ENCODE measurements at places on chromosomes 5 and 9.

DNA sequence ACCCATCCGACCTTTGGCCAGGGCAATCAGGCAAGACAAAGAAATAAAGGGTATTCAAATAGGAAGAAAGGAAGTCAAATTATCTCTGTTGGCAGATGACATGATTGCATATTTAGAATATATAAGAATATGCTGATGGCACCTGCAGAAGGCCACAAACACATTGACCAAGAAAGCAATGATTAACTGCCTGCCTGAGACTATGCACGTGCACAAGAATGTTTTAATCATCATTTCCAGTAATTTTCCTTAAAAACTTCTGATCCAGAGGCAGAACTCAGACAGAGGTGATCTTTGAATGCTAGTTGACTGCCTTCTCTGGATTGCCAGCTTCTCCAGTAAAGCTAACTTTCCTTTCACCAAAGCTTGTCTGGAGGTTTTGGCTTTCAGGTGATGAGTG, 260.2 kb downstream of the DTWD2 start:
- DNase-seq, result no peak

DNA sequence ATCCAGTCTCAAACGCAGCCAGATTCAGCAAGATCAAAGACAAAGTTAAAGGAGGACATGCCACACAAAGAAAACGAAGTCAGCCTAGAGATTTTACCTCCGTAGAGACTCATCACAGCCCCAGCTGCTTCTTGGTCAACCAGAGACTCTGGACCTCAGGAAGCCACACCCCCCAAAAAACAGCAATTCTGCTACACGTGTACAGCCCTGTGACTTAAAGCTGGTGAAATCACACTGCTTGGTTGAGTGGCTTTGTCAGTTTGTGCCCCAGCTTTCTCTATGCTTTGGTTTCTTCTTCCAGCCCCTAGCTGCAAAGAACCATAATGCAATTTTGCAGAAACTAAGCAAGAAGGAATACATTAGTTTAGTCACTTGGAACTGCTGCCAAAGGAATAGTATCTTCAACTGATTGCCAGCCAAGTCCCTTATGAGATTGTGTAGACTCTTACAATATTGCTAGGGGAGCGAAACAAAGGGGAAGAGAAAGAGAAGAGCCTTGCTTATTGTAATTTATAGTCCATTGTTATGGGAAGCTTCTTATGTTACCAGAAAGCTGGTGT, 158.8 kb upstream of the ZNF462 start:
- no peak for DNase-seq

DNA sequence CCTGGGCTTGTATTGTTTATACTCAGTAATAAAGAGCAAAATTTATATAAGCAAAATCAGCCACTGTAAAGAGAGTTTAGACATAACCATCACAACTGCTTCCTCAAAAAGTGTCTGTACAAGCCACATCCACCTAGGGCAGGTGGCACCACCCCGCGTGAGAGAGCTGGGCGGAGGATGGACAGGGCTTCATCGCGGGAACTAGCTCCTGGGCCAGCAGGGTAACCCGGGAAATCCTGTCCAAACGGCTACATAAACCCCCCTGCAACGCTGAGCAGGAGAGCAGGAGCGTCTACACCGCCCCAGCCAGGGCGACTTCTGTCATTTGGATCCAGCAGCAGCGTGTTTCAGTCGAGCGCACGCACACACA, 1.3 kb downstream of the SLC6A3 start:
- DNase-seq, result no peak

DNA sequence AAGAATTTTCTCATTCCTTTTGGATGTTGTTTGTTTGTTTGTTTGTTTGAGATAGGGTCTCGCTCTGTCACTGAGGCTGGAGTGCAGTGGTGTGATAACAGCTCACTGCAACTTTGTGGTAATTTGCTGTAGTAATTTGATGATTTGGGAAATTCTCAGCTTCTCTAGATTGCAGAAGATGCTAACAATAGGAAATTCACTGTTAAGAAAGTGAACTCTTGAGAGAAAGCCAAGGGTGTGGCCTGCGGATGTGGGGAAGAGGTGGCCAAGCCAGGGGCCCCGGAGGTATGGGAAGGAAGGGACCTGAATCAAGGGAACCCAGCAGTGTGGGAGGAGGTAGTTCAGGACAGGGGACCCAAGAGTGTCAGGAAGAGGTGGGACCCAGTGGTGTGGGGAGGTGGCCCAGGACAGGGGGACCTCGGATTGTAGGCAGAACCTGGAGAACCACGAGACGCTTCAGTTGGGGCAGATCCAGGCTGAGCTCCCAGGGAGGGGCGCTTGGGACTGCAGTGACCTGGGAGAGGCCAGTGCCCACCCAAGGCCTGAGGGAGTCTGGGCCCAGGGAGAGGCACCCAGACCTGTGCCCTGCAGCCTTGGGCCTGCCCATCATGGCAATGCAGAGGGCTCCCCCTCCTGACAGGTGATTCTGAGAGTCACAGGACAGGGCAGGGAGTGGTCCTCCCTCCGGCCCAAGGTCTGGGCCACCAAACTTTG, 5.6 kb upstream of the LCN2 start:
- DNase-seq, result no peak

- no peak for DNase-seq
Observed at GRCh38 chr5:57370376-57370775, 112.2 kb downstream of the ACTBL2 start.

DNA sequence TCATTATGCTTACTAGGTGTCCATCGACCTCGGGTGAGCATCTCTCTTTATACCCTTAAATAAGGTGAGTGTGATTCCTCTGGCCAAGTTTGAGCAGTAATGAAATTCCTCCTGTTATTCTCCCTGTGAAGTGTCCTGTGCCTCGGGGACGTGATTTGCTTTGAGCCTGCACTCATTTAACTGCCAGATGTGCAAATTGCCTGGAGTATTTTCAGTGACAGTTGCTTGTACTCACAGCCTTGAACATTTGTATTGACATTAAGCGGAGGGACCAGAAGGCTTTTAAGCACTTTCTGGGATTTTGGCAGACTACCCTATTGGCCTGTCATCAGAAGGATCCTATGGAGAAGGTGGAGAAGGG, 126.9 kb downstream of the DOCK2 start:
- DNase-seq, result no peak

DNA sequence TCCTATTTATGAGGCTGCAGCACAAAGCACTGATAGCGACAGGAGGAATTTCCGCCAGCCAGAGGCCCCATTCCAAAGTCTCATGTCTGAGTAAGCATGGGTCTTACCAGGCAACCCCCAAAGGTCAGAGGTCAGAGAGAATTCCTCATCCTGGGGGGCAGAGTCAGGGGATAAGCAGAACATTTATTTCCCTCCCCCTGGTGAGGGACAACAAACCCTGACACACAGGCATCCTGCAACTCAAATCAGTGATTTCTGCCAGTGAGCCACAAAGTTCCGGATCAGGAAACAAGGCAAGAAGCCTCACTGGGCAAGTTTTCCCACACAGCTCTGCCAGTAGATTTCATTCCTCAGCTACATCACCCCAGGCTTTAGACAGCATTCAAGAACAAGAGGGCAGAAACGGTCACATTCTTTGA, 37.0 kb downstream of the ADAMTS12 start:
- DNase-seq, result no peak

- no peak for DNase-seq
Observed at GRCh38 chr9:113879911-113880310, 3.8 kb downstream of the ZNF618 start.

DNA sequence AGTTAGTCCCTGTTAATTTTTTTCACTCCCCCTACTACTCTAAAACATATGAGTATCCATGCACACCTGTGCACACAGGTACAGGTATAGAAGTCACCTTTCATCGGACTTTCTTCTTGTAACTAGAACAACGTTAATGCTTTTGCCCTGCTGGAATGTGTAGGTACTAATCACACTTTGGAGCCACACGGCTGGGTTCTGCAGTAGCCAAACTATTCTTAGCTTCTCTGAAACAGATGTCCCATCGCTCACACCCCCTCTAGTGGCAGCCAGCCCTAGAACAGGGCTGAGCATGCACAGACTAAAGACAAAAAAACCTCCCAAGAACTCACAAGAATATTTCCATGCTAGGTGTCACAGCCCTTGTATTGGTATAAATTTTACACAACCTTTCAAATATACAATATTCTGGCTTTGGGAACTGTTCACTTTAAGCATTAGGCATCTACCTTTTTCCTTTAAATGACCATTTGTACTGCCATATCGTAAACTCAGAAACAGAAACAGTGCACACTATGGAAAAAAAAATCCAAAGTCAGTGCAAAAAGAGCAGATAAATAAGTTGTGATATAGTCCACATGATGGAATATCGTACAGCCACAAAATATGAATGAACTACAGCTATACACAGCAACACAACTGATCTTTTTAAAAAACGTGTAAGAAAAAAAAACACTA, 64.0 kb downstream of the RETREG1 start:
- peak; percentile 62 for DNase-seq

DNA sequence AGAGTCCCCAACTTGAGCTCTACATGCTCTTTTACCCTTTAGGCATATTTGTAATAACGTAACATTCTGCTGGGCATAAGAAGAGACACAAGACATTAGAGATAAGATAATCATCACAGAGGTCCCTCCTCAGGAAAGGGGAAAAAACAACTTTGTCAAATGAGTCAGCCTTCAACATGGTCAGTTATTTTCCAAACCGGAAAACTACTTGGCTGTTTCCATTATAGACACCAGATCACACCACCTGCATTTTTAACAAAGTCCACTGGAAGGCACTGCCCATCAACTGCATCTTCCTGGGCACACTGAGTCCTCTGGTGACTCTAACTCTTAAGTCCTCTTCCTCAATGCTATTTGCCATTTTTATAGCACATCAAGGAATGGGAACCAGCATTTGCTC, 221.8 kb downstream of the FAM114A2 start:
- no peak for DNase-seq

GRCh38 chr9:117546894-117547678, 132.2 kb upstream of the ASTN2 start:
- DNase-seq, result no peak

GRCh38 chr9:21995006-21995665, 545 bp downstream of the CDKN2B-AS1 start:
- peak; percentile 80 for DNase-seq

GRCh38 chr5:142906863-142907671, 136.9 kb downstream of the ARHGAP26 start:
- DNase-seq, result no peak

- no peak for DNase-seq
Observed at GRCh38 chr9:126620478-126620877, 6.8 kb downstream of the LMX1B start.

GRCh38 chr9:81410201-81410600, 279.1 kb downstream of the TLE1 start:
- no peak for DNase-seq

DNA sequence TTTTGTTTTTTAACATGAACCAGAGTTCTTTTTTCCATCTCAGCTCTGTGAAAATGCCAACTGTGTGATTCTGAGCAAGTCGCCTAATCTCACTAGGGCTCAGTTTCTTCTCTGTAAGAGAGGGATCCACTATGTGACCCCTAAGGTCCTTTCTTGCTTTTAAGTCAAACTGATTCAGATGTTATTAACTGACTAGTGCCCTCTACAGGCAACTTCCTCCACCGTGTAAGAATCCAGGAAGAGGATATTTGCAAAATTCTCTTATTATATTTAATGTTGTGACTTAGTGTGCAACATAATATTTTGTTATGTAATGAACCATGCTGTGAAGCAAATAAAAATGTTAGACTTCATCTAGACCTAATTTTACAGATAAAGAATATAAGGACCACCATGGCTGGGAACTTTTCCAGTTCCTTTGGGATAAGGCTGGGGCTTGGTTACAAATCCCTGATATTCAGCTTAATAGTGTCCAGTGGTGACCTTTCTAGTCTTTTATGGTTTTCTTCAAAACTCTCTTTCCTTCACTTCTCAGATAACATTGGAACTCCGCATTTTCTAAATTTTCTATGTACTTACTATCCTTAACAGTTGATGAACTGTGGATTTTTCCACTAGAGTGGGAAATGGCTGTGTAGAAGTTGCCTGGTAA, 244.7 kb downstream of the PIK3R1 start:
- DNase-seq, result peak; percentile 34

GRCh38 chr5:95958310-95959014, 3.2 kb downstream of the ELL2 start:
- no peak for DNase-seq

GRCh38 chr5:57987552-57987951, 472.3 kb downstream of the PLK2 start:
- DNase-seq, result no peak

GRCh38 chr9:107932046-107932445, 442.5 kb upstream of the KLF4 start:
- no peak for DNase-seq
